BJ (cell line): ENCODE measurements at places on chromosomes 5 and 9. TPM values are rescaled to one million over a fixed set of nuclear protein-coding genes. Genes with fewer than 3 reads are reported as not detected.

GRCh38 chr9:136324501-136325300, 2.6 kb upstream of the GPSM1 start:
- no peak for DNase-seq

- DNase-seq, result no peak
These were observed 184.7 kb downstream of the CARTPT start for GRCh38 chr5:71903808-71904207.

- DNase-seq, result no peak
These were observed at the start of gene PFN3 for GRCh38 chr5:177399997-177400868. Gene PFN3, minus strand, starts transcription at chr5:177400661. Its CDS starts 85 bp downstream, at chr5:177400576.

DNA sequence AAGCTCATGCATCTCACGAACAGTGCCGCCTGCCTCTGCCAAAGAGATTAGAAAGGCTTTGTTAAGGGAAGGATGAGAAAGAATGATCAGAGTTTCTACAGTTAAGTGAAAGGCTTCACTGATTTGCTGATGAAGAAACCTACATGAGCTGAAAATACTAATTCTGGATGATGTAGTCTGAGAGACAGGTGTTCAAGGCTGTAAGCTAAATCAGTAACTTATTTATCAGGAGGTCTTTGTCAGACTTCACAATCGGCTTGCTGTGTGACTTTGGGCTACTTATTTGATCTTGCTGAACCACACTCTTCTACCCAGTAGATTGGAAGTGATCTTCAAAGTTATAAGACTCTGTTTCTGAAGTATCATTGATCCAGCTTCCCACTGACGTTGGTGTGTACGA, 264.2 kb downstream of the RAB3C start:
- DNase-seq, result no peak

DNA sequence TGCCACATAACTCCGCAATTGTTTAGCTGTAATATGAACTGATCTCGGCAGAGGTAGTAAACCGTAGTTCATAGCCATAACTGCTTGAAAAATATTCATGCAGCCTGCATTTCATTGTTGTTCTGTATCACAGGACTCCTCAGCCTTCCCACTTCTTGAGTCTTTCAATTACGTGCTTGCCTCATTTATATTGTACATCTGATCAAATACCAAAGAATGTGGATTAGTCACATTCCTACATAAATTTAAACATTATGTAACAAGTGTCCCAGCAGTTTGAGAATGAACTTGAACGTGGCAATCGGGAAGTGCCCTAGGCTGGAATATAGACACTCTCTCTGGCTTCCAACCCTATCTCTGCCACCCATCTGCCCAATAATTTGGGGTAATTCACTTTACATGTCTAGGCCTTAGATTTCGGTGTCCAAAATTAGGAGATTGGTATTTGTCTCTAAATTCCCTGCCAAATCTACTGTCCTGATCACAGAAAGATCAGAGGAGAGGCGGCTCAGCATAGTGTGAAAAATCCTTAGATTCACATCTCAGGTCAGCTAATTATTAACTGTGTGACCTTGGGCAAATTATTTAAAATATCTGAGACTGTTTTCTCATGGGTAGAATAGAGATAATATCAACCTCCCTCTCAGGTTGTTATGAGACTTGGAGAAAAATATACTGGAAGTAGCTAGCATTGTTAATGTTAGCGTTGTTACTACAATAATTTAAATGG, 215.1 kb upstream of the RFX3 start:
- no peak for DNase-seq

DNA sequence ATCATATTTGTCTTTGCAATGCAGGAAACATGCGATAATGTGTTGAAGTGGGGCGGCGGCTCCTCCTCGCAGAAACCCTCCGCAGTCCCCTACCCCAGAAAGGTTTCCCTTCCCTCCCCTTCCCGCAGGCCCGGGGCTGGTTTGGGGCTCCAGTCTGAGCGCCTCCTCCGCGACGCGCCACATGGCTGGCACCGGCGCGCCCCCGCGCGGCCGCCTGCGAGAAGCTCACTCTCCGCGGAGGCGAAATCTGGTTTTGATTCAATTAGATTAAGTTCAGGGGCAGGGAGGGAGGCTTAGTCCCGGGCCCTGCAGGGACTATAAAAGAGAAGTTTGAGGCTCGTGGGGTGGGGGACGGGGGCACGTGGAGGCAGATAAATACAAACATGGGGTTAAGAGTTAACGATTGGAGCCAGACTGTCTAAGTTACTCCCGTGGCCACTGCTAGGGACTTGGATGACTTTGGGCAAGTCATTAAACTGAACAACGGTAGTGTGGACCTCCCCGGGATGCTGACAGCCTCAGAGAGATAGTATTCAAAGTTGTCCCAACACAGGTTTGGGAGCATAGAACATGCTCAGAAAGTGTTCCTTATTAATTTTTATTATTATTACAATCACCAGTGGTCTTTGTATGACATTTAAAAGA, 69.4 kb downstream of the MSX2 start:
- no peak for DNase-seq

- no peak for DNase-seq
These were observed 59.5 kb downstream of the NR2F1 start for GRCh38 chr5:93642526-93642925.

Gene CNTFR
- polyA plus RNA-seq, result 0.09 TPM in 1 of 2 replicates, not detected in the other

Gene CREBRF
- polyA plus RNA-seq, result 11.2 and 18.2 TPM in 2 replicates

GRCh38 chr9:118721276-118721675, 648.0 kb downstream of the BRINP1 start:
- DNase-seq, result no peak

GRCh38 chr5:120936652-120937051, 472.6 kb downstream of the PRR16 start:
- no peak for DNase-seq

DNA sequence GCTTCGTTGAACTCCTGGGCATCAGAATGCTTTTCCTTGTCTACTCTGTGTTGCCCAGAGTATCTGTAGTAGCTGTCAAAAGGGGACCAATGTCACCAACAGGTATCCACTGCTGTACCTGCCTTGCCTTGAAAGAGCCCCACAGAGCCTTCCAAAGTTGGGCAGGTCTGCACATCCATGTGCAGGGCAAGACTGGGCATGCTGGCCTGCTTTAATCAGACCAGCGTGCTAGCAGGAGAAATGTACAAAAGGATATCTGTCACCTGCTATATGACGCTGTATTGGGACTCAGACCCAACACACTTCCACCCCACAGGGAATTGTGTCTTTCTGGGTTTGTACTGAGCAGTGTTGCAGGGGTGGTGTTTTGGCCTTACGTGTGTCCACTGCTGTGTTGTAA, 11.9 kb downstream of the DELE1 start:
- DNase-seq, result no peak

- DNase-seq, result no peak
These were observed 299.9 kb downstream of the CSNK1G3 start for GRCh38 chr5:123811831-123812230.

- DNase-seq, result no peak
These were observed 362.4 kb upstream of the RIOK2 start for GRCh38 chr5:97545446-97545845.

Gene ZNF483
- 0.69 and 0.70 TPM in 2 replicates for polyA plus RNA-seq

- no peak for DNase-seq
These were observed 35.8 kb downstream of the PIK3R1 start for GRCh38 chr5:68251386-68251785.

Gene TMC1
- 1.2 and 1.3 TPM in 2 replicates for polyA plus RNA-seq

Gene PCDHB15
- polyA plus RNA-seq, result 0.45 and 0.52 TPM in 2 replicates

GRCh38 chr5:59092758-59093157, 509.9 kb downstream of the RAB3C start:
- no peak for DNase-seq

DNA sequence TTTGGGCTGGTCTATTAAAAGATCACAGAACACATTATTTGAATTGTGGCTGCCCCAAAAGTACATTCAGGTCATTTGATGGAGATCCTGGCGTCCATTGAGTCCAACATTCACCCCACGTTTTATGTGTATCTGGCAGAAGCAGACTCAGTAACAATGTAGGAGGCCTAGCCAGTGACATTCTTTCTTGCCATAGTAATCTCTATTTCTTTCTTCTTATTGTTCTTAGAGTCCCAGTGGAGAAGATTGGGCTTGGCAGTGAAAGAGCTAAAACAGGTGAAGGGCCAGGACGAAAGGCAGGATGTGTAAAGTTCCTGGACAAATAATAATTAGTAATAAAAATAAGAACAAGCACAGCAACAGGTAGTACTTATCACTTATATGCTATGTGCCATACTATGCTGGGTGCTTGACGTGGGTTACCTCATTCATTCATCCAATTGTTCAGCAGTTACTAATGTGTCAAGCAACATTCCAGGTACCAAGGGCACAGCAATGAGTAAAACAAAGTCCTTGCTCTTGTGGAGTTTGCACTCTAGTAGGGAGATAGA, 12.6 kb upstream of the ANKH start:
- DNase-seq, result no peak

Gene OCLN
- 0.25 and 0.71 TPM in 2 replicates for polyA plus RNA-seq

GRCh38 chr5:16411741-16412455, 53.7 kb downstream of the ZNF622 start:
- no peak for DNase-seq

DNA sequence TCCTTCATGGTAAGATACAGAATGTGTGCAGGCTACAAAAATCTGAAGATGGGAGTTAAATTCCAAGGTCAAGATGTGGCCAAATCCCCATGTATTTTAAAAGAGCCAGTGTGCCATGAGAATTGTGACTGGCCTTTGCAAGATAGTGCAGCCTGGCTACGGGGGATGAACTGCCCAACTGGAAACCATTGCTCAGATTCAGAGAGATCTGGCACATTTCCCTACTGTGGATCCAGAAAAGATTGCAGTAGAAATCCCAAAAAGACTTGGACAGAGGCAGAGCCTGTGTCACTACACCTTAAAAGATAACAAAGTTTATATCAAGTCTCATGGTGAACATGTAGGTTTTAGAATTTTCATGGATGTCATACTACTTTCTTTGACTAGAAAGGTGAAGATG, 26.2 kb downstream of the SLC12A2 start:
- DNase-seq, result no peak

Gene CLIC3
- 3.9 and 4.0 TPM in 2 replicates for polyA plus RNA-seq

GRCh38 chr5:108367679-108368334, 14.1 kb downstream of the FBXL17 start:
- no peak for DNase-seq

Gene TSSK1B
- polyA plus RNA-seq, result not detected in 2 replicates

GRCh38 chr5:143946837-143947236, 134.9 kb downstream of the HMHB1 start:
- no peak for DNase-seq

DNA sequence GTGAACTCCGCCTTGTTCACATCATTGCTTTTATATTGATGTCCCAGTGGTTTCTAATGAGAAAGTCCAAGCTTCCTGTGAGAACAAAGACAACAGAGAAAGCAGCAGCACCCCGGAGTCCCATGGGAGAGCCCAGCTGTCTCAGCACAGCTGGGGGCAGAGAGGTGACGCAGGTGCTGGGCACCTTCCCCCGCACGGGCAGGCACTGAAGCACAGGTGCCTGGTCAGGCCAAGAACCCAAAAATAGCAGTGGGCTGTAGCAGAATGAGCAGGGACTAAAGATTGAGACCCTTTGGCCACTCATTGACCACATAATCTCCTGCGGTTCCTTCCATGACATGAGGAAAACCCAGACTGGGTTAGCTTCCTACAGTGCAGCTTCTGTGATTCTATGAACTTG, 18.8 kb downstream of the SRD5A1 start:
- no peak for DNase-seq

- no peak for DNase-seq
These were observed 13.9 kb upstream of the UNC5A start for GRCh38 chr5:176796411-176796810.

GRCh38 chr9:18137815-18138214, 336.1 kb upstream of the ADAMTSL1 start:
- no peak for DNase-seq

DNA sequence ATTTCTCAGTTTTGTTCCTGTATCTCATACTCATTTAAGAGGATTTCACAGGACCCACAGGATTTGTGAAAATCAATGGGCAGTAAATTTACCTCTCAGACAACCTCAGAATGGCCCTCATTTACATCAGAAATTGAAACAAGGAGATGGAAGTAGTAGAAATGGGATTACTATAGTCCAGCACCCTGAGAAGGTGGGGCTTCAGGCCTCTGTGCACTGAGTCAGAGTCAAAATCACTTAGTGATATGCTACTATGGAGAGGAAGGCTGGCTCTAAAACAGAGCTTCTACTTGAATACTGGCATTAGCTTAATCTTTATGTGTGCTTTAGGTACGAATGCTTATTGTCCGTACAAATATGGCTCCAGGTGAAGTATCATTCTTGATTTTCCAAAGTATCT, 159.3 kb downstream of the CEP120 start:
- no peak for DNase-seq

Gene NTRK2
- polyA plus RNA-seq, result 2.0 and 2.1 TPM in 2 replicates

- no peak for DNase-seq
These were observed 88.9 kb downstream of the CYFIP2 start for GRCh38 chr5:157354800-157355199.

DNA sequence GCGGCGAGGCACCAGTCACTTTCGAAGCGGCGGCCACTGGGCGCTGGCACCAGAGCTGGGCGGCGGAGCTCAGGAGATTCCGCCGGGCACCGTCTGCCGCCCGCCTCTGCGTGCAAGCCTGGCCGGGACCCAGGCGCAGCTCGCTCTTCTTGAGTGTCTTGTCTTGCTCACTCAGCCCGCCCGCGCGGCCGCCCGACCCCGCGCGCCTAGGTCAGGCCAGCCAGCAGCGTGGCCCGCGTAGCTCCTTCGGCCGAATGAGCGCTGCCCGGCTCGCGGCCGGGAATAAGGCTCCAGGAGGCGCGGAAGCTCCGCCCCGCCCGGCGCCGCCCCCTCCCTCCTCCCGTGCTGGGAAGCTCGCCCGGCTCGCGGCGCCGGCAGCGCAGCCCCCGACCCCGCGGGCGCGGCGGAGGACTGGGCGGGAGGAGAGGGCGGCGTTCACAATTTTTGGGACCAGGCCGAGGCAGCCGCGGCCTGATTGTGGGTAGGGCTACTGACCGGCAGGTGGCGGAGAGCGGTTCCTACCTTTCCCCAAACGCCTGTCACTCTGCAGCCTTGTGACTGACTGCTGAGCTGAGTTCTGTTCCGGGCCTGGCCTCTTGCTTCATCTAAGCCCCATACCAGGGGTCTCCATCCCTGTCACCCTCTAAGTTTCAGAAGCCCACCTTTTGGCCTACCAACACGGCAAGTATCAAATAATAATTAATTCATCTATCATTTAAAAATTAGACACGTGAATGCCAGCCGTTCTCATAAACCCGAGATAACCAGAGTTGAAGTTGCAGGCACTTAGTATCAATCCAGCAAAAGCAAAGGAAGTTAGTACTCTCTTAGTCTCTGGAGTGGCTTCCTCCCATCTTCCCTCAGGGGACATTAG, at the start of gene HBEGF:
Gene HBEGF (minus strand): TSS at position 256 of the 874 bp plus-strand sequence. CDS start 275 bp downstream, outside the sequence.
- no peak for DNase-seq

DNA sequence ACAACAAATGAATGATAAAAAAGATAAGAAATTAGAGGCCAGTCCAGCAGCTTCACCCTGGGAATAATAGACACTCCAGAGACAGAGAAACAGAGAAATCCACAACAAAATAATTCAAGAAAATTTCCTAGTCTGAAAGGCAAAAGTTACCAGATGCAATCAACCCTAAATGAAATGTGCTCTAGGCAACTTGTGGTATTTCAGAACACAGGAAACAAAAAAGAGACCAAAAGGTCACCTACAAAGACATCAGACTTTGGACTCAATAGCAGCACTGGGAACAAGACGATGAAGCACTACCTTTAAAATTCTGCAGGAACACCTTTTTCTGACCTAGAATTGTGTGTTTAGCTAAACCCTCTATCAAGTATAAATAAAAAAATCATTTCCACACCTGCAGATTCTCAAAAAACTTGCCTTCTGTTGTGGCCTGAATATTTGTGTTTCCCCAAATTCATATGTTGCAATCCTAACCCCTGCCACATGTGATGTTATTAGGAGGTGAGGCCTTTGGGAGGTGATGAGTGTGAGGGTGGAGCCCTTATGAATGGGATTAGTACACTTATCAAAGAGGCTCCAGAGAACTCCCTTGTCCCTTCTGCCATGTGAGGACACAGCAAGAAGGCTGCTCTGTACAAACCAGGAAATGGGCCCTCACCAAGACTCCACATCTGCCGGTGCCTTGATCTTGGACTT, 5.9 kb upstream of the MAPK9 start:
- no peak for DNase-seq

Gene LRRC14B
- not detected in 2 replicates for polyA plus RNA-seq
